ENCODE measurements at places on chromosomes 11 and 22.
A peak's percentile ranks its signal among the peaks of the same experiment; 100 is the strongest.

GRCh38 chr22:31179345-31179744 lies 19.4 kb downstream of the RNF185 start:
- DNase-seq = no peak

- no peak for DNase-seq
Measured at GRCh38 chr11:1008001-1008802, 28.3 kb downstream of the MUC6 start.

DNA sequence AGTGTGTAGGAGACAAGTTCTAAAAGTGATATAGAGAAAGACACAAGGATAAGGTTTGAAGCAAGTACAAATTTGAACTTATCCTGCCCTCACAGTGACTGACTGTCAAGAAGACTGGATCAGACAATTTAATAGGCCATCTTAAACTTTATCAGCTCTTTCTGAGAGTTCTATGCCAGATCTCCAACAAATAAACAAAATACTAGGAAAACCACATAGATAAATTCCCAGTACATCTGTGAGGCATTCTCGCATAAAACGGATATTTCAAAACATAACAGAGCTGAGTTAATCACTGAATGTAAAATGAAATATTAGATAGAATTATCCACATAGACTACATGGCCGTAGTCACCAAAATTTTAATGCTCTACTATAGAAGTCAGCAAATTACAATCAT lies 120.9 kb upstream of the LUZP2 start:
- no peak for DNase-seq

DNA sequence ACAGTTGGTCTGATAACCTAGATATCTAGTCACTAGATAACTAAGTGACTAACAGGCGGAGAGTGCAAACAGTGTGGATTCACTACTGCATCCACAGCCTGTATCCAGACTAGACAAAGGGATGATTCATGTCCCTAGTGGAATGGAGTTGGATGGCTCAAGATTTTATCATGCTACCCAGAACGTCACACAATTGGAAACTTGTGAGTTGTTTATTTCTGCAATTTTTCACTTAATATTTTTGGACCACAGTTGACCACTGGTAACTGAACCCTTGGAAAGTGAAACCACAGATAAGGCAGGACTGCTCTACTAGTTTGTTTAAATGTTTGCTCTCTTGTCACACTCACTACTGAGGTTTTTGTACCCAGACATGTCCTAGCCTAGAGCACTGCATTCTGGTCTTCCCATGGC lies 76.0 kb downstream of the UBASH3B start:
- no peak for DNase-seq

GRCh38 chr22:47205554-47205953 lies 443.1 kb downstream of the TBC1D22A start:
- peak; percentile 42 for DNase-seq

GRCh38 chr11:77865805-77866204 lies 44.9 kb downstream of the AAMDC start:
- no peak for DNase-seq

- DNase-seq = no peak
Measured at GRCh38 chr22:47110817-47111443, 348.5 kb downstream of the TBC1D22A start.

DNA sequence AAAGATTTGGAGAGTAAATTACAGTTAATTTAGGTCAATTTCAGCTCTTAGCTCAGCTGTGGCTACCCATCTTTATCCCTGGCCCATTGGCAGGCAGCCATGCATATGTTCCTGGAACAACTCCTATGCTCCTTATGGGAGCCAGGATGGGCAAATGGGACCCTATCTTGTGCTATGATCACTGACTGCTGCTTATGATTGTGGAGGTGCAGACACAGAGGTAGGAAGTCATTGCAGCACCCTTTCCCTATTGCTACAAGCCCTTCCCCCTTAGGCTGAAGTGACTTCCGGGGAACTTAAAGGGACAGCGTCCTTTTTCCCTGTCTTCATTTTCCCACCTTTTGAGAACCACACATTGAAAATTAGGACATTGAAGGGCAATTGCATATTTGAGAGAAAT lies 112.7 kb downstream of the FCHSD2 start:
- no peak for DNase-seq

DNA sequence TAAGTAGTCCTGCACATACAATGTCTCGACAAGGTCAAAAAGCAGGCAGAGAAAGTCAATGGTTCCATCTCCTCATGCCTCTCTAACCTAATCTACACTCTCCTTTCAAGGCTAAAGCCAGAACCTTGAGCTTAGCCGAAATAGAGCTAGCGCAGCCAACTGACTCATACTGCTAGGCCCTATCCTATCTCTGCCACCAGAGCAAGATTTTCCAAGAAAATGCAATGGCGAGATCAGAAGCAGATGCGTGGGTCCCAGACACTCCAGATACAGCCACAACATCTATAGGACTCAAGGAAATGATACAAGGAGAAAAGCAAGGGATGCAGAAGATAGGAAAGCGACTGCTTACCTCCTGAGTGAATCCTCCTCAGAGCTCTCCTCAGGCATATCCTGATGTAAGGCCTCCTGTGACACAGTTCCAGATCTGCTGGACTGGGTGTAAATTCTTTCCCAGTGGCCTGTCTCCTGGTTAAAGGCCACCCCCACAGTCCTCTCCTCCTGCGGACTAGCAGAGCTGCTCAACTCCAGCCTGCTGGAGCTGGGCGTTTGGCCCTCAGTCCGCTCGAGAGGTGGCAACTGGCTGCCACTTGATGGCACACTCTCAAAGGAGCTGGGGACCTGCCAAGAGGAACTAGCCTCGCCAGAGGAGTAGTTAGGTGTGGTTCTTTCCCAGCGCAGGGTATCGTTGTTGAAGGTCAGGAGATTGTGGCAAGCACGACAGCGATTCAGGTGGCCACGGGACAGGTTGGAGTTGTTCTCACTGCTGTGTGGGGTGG lies 52.0 kb downstream of the AMBRA1 start:
- DNase-seq = peak; percentile 48

DNA sequence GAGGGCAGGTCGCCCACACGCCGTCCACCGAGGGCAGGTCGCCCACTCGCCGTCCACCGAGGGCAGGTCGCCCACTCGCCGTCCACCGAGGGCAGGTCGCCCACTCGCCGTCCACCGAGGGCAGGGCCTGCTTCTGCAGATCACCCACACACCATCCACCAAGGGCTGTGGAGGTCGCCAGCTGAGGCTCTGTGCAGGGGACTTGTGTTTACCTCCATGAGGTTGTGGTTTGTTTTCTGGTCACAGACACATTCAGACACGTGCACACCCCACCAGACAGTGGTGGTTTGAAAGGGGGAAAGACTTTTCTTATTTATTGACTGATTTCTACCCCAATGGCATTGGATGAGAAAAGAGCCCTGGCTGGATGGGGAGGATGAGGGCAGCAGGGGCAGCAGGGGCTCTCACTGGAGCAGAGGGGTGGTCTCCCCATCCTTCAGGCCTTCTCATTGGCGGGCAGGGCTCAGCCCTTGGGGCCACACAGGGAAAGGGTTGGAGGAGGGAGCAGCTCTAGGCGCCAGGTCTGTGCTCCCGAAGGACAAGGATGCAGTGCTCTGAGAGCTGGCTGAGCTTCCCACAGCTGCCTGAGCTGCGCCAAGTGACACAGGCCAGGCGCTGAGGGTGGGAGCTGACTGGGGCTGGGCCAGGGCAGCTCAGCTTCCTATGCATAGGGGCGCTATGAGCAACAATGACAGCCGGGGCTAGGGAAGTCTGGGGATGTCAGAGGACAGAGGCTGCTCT lies 252.6 kb upstream of the B3GAT1 start:
- no peak for DNase-seq

- no peak for DNase-seq
Measured at GRCh38 chr11:16153951-16154350, 202.4 kb downstream of the SOX6 start.

- DNase-seq = peak; percentile 37
Measured at GRCh38 chr11:77089004-77089545, 13.6 kb upstream of the OMP start.

DNA sequence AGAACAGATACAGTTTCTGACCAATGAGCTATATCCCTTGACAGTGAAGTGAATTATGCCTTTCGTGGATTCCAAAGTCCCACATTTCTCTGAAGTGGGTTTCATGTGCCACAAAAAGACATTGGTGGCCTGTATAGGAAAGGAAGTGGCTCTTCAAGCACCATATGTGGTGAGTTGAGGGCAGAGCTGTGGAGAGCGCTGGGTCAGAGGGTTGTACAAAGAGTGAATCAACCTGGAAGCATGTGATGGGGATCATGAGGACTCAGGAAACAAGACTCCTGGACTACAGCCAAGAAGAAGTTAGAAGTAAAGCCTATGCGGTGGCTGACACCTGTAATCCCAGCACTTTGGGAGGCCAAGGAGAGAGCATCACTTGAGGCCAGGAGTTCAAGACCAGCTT lies 579 bp upstream of the SLC5A4 start:
- DNase-seq = no peak

DNA sequence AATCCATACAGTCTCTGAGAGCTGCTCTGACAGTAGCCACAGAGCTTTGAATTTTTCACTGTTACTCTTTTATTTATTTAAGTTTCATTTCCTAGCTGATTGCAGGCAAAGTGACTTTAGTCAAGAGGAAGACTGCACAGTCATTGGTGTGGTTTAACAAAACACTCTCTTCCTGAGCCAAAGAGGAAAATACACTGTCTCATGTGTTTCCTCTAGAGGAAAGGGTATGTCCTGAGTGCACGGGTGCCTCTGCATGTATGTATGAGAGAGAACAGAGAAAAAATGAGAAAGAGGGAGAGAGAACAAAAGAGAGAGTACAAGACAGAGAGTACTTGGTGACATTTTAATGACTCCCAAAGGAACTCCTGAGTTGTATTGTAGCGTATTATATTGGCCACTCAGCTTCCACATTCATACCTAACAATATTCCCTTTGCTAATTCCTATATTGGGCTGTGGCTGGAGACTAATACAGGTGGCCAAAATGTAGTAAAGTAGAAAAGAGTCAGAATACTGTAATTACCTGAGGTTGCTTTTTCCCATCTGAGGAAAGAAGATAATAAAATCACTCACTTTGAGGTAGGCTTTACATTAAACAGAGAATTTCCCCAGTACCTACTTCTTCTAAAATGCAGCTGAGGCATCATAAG lies at the start of gene OR4D9:
Gene OR4D9 (plus strand): TSS at position 599 of the 649 bp plus-strand sequence. CDS start 3,374 bp downstream, outside the sequence.
- no peak for DNase-seq

DNA sequence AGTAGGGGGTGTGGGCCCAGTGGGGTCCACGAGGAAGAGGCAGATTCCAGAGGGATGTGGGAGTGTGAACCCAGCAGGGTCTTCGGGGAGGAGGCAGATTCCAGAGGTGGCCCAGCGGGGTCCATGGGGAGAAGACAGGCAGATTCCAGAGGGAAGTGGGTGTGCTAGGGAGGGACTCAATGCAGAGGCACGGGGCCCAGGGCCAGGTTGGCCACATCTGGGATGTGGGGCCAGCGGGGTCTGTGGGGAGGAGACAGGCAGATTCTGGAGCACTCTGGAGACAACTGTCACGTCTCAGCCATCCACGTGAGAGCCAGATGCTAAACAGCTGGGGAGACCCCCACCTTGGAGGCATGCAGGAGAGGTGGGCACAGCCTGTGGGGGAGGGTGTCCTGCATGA lies 582.6 kb downstream of the TBC1D22A start:
- DNase-seq = no peak

DNA sequence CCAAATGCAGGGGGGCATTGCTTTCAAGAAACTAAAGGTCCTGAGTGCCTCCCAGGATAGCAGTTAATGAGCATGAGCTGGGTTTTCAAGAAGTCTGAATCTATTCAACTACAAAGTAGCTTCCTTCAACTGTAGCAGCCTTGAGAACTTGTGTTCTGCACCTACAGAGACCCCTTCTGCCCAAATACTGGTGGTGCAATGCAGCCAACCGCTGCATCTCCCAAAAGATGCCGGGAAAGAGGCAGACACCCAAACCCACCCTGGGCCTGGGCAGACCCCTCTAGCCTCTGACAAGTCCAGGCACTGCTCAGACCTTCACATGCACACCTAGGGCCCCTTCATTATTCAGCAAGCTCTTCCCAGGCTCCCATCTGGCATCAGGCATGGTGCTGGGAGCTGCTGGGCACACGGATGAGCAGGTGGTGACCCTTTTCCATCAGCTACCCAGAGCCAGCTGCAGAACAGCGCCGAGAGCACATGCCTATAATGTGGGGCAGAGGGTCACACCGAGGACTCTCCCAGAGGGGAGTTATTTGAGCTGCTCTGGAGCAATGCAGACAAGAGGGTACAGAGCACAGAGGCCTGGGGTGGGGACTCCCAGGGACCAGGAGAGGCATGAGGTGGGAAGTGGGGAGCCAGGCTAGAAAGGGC lies 44.9 kb upstream of the ETS1 start:
- DNase-seq = no peak

- no peak for DNase-seq
Measured at GRCh38 chr11:8261291-8261690, 2.4 kb downstream of the LMO1 start.

GRCh38 chr11:111770581-111771134 lies 4.5 kb upstream of the PPP2R1B start:
- DNase-seq = no peak

DNA sequence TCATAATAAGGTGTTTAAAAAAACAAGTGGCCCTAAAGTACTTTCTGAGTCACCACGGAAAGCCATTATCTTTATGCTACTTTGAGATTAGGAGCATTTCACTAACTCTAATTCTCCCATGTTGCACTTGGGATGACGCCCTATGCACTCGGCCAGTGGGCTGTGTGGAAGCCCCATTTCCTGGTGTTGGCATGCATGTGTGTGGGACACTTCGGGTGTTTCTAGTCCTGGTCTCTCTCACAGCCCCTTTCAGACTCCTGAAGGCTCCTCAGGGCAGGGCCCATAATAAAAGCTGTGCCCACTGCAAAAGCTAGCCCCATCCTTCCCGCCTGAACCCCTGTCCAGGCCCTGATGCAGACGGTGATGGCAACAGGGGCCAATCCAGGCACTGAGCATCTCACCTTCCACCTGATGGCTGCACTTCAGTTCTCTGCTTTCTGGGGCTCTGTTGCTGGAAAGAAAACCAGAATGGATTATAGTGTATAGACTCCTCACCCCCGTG lies 14.9 kb upstream of the FXYD2 start:
- peak; percentile 22 for DNase-seq

- DNase-seq = no peak
Measured at GRCh38 chr11:3877364-3878257, 22.1 kb downstream of the STIM1 start.

- no peak for DNase-seq
Measured at GRCh38 chr11:108559340-108559739, 34.2 kb downstream of the EXPH5 start.

- DNase-seq = no peak
Measured at GRCh38 chr22:21837248-21837979, 30.0 kb downstream of the MAPK1 start.

DNA sequence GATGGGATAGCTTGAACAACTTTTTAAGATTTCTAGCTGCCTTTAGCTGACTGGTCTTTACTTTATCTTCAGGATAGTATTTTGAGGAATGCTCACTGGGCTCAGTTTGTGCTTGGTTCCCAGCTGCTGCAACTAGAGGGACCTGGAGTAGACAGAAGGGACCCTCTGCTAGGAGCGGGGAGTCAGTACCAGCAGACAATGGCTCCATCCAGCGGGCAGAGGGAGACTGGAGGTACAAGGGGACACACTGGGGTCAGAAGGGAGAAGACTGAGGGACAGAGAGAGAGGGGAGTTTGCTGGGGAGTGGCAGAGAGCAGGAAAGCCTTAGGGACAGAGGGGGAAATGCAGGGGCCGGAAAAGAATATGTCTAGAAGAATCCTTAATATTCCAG lies 22.0 kb upstream of the ACER3 start:
- DNase-seq = no peak
